ENCODE measurements at places on chromosomes 16 and 17. TPM values are rescaled to one million over a fixed set of nuclear protein-coding genes. Genes with fewer than 3 reads are reported as not detected.
A peak's percentile ranks its signal among the peaks of the same experiment; 100 is the strongest.

- DNase-seq = no peak
- H3K27me3 ChIP-seq = no peaks in the 10 kb centered on the region
- H3K36me3 ChIP-seq = peaks cover 33% of the 10 kb centered on the region
- peaks cover 33% of the 10 kb centered on the region for H3K4me1 ChIP-seq
- H3K4me3 ChIP-seq = no peak overlapping the region
These were observed 5.1 kb downstream of the COPS3 start for GRCh38 chr17:17275971-17276370.

DNA sequence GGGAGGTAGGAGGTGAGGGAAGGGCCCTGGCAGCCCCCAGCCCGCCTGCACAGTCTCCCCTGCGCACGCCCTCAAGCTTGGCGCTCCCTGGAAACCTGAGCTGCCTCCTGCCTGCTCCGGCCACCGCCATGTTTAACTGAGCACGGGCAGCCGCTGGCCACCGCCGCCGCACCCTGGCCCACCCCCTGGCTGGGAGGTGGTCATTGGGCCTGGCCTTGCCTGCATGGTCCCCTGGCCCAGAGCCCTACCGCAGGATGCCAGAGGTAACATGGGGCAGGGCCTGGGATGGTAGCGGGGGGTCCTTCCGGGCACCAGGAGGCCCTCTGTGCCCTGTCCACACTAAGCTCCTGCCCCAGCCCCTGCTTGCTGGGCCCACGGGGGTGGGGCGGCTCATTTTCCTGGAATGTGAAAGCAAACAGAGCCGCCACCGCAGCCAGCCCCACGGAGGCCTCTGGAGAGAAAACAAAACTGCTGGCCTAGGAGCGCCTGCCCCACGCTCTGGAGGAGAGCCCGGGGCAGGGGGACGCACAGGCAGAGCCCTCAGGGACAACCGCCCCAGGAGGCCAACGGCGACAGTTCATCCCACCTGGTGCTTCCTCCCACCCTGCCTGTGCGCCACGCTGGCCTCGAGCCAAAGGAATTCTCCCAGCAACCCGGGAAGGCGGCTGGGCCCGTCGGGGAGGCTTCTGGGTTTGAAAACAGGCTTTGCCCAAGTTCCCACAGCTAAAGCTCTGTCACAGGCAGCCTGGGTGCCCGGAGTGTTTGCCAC is 8.9 kb downstream of the NHERF2 start:
- H3K4me1 ChIP-seq = no peaks in the 10 kb centered on the region
- no peaks in the 10 kb centered on the region for H3K36me3 ChIP-seq
- H3K27me3 ChIP-seq = no peaks in the 10 kb centered on the region
- no peak overlapping the region for H3K4me3 ChIP-seq
- no peak for DNase-seq
- no peak overlapping the region for H3K27ac ChIP-seq

DNA sequence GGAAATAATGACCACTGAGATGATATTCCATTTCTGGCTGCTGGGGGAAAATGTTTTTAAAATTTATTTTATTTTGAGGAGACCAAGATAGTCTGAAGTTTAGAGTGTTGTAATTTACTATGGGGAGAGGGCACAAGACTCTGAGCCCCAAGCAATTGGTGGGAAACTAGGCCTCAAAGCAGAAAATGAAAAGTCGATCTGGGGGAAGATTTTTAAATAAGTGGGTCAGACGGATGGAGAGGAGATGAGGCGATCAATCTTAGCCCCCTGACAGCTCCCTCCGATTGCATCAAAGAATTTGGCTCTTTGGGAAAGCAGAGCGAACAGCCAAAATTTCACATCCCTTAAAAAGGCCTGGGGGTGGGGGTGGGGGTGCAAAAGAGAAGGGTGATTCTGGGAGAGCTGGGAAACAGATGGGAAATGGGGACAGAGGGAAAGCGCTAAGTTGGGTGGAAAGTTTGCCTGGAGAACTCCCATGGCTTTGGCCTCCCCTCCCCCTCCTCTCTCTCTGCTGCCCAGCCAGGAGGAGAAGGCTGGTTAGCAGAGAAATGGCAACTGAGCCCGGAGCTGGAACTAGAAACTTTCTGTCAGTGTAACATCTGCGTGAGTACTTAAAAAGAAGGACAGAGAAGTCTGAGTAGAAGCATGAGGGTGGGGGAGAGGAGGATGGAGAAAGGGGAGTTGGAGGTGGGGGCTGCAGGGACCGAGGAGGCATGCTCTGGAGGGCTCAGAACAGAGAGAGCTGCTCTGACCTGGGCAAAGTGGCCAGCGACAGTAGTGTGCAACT is 1.4 kb upstream of the HOXB2 start:
- H3K36me3 ChIP-seq = no peaks in the 10 kb centered on the region
- peaks cover 32% of the 10 kb centered on the region for H3K27me3 ChIP-seq
- H3K4me1 ChIP-seq = peaks cover 28% of the 10 kb centered on the region
- no peak for DNase-seq
- no peak overlapping the region for H3K4me3 ChIP-seq

GRCh38 chr17:78211032-78211431 is 3.0 kb upstream of the BIRC5 start:
- peaks cover 5% of the 10 kb centered on the region for H3K4me1 ChIP-seq
- no peaks in the 10 kb centered on the region for H3K27me3 ChIP-seq
- no peak overlapping the region for H3K4me3 ChIP-seq
- H3K27ac ChIP-seq = no peak overlapping the region
- DNase-seq = no peak

- peak overlapping the region; percentile 97 for H3K27ac ChIP-seq
- H3K4me1 ChIP-seq = peaks cover 36% of the 10 kb centered on the region
- no peaks in the 10 kb centered on the region for H3K27me3 ChIP-seq
- peak overlapping the region; percentile 83 for H3K4me3 ChIP-seq
- no peak for DNase-seq
- H3K36me3 ChIP-seq = peaks cover 21% of the 10 kb centered on the region
These were observed 2.3 kb downstream of the TP53 start for GRCh38 chr17:7684851-7685532.

DNA sequence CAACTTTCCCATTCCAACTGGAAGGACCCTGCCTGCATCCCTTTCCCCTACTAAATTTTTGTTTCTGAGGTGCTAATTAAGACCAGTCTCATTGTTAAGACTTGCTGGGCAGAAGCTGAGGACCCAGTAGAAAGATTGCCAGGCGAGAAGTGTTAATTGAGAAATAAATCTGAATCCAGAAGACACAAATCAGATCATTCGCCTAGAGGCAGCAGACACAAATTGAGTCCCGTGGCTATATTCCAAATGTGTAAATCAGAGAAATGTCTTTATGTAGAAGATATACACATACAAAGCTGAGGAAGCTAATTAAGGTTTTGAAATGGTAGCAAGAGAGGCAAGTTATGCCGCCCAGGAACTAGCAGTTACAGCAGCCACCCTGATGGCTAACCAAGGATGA is 29.6 kb downstream of the CALCOCO2 start:
- no peak overlapping the region for H3K4me3 ChIP-seq
- no peaks in the 10 kb centered on the region for H3K27me3 ChIP-seq
- H3K4me1 ChIP-seq = no peaks in the 10 kb centered on the region
- peaks cover 34% of the 10 kb centered on the region for H3K36me3 ChIP-seq
- DNase-seq = no peak
- no peak overlapping the region for H3K27ac ChIP-seq

- H3K4me1 ChIP-seq = no peaks in the 10 kb centered on the region
- H3K4me3 ChIP-seq = no peak overlapping the region
- DNase-seq = no peak
- H3K27ac ChIP-seq = no peak overlapping the region
- no peaks in the 10 kb centered on the region for H3K27me3 ChIP-seq
- H3K36me3 ChIP-seq = no peaks in the 10 kb centered on the region
These were observed 82.4 kb downstream of the NDE1 start for GRCh38 chr16:15732416-15732815.

GRCh38 chr16:709566-710499 is 4.2 kb upstream of the FBXL16 start:
- no peak overlapping the region for H3K4me3 ChIP-seq
- H3K27me3 ChIP-seq = peaks cover 42% of the 10 kb centered on the region
- DNase-seq = no peak
- no peaks in the 10 kb centered on the region for H3K4me1 ChIP-seq

DNA sequence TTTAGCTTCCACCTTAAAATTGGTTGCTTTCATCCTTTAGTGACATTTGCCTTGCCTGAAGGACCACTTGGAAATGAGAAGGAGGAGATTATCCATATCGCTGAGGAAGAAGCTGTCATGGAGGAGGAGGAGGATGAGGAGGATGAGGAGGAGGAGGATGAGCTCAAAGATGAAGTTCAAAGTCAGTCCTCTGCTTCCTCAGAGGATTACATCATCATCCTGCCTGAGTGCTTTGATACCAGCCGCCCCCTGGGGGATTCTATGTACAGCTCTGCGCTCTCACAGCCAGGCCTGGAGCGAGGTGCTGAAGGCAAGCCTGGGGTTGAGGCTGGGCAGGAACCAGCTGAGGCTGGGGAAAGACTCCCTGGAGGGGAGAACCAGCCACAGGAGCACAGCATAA is 11.5 kb upstream of the TMEM106A start:
- H3K27ac ChIP-seq = peak overlapping the region; percentile 37
- DNase-seq = peak; percentile 30
- H3K4me3 ChIP-seq = no peak overlapping the region
- no peaks in the 10 kb centered on the region for H3K27me3 ChIP-seq
- H3K36me3 ChIP-seq = peaks cover 50% of the 10 kb centered on the region
- H3K4me1 ChIP-seq = peaks cover 8% of the 10 kb centered on the region

Gene B3GNT9
- total RNA-seq = 2.3 TPM

Gene LRRC75A
- total RNA-seq = 1.2 TPM
